Cortex of kidney (tissue), 1 donor: ENCODE measurements at places on chromosomes 12 and 14.

- DNase-seq = no peak
Observed at GRCh38 chr12:1618489-1618888, 10.5 kb upstream of the WNT5B start.

GRCh38 chr14:68506645-68507419 lies 286.0 kb downstream of the ZFP36L1 start:
- DNase-seq = no peak

DNA sequence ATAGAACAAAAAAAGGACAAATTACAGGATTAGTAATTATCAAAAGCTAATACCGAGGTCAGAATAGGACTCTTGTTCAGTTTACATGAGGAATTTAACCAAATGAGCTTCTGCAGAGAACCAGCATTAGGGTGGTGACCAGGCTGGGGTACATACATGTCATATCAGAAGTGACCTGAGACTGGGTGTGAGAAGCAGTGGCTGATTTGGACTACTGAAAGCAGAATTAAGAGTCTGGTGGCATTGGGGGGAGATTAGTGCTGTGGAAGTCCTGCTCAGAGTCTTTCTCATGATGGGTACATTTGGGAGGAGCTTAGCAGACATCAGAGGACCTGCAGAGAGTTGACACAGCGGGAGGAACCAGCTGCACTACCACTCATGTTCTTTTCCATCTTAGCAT lies 21.7 kb downstream of the TRAF3 start:
- DNase-seq = no peak

- no peak for DNase-seq
Observed at GRCh38 chr14:99506276-99506675, 25.1 kb downstream of the CCNK start.

DNA sequence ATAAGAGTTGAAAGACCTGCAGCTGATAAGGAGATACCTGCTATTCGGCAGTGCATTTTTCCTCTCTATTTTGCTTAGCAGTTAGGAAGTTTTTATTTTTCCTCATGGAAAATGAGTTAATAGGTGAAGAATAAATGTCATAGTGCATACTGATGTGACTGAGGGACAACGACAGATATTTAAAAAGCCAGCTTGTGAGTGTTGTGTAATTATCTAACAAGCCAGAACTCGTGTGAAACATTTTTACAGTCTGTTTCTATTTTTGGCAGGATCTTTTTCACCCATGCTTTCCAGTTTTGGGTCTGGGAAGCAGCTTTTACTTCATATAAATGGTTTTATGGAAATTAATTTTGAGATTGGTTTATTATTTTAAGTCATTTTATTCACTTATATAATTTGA lies 2.9 kb downstream of the FBXO34 start:
- no peak for DNase-seq

GRCh38 chr12:15001733-15002382 lies 29.0 kb downstream of the PDE6H start:
- DNase-seq = no peak

DNA sequence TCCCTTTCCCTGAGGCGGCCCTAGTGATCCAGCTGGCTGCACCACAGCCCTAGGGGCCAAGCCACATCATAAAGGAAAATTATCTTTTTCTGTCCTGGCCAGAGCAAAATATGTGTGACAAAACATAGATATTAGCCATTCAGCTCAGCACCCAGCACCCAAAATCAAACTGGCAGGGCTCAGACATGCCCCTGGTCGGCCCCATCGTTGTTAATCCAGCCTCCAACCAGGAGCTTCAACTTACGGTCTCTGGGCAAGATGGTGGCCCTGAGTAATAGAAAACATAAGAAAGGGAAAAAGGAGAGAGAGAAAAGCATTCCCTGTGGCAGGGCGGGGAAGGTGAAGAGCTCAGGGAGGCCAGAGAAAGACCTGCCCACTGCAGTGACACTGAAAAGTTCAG lies 111.9 kb downstream of the EML1 start:
- no peak for DNase-seq

DNA sequence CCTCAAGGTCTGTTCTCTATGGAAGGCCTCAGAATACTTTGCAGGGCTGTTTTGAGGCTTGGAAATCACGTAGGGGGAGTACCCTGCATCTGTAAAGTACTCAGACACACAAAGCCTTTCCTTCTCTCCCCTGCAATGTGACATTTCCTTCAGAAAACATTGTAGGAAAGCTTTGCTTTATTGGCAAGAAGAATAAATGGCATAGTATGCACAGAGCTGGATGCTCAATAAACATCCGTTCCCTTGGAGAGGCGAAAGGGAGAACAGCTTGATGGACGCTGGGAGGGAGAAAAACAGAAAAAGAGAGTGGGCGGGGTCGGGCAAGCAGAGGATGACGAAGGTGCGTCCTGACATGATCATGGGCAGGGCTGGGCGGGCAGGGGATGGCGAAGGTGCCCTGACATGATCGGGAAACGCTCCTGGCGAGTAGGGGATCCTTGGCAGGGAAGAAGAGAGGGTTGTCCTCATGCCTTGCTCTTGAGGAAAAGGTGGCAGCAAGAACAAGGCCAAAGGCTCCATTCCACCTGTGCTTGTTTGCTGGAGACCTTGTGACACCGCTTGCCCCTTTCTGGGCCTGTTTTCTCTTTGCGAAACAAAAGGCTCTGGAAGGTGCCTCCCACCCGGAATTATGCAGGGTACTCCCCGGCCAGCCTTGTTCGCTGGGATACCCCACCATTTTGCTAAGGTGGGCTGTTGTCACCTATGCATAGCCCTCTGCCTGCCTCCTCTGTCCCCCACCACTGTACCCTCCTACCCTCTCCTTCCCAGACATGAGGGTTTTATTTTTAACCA lies 21.1 kb downstream of the IRF2BPL start:
- no peak for DNase-seq
